IMR-90 (cell line): ENCODE measurements at places on chromosomes 12 and 14. TPM values are rescaled to one million over a fixed set of nuclear protein-coding genes. Genes with fewer than 3 reads are reported as not detected.

Gene NKX2-8
- not detected in 2 replicates for total RNA-seq

Gene NFATC4
- 13.6 and 15.6 TPM in 2 replicates for total RNA-seq

Gene ANKS1B
- 0.18 and 0.56 TPM in 2 replicates for total RNA-seq

Gene PARP2
- total RNA-seq: 11.7 TPM in 2 replicates

Gene CGRRF1
- total RNA-seq: 13.8 and 15.3 TPM in 2 replicates

Gene EID3
- total RNA-seq: 4.1 and 6.9 TPM in 2 replicates

Gene KHNYN
- total RNA-seq: 22.8 and 24.4 TPM in 2 replicates

Gene ANO2
- total RNA-seq: 0.28 TPM in 1 of 2 replicates, not detected in the other

Gene CCDC184
- total RNA-seq: under 0.01 and 0.18 TPM in 2 replicates

Gene SMOC1
- total RNA-seq: 0.90 and 1.1 TPM in 2 replicates

Gene PFDN5
- 764 and 1,011 TPM in 2 replicates for total RNA-seq

Gene CDK4
- 239 and 297 TPM in 2 replicates for total RNA-seq

GRCh38 chr12:106893451-106893850, 62.3 kb upstream of the TMEM263 start:
- peak; percentile 46 for DNase-seq

DNA sequence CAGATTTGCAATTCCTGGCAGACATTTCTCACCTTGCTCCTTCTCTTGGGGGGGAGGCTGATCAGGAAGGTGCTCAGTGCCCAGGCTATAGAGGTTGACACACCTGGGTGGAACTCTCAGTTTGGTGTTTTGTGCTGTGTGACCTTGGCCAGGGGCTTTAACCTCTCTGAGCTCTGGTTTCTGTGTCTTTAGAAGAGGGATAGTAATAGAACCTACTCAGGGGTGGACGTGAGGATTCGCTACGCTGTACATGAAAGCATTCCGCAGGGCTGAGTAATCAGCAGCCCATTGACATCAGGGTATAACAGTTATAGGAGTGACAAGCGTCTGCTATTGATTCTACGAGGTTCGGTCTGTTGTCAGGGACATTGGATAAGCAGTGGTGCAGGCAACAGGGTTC, 98.1 kb downstream of the PHETA1 start:
- DNase-seq: peak; percentile 6

GRCh38 chr12:127145929-127146789, 1120.8 kb upstream of the TMEM132C start:
- peak; percentile 15 for DNase-seq

- DNase-seq: no peak
Observed at GRCh38 chr12:1069846-1070245, 78.8 kb downstream of the ERC1 start.

- DNase-seq: no peak
Observed at GRCh38 chr12:94969424-94969823, 34.1 kb downstream of the NDUFA12 start.

DNA sequence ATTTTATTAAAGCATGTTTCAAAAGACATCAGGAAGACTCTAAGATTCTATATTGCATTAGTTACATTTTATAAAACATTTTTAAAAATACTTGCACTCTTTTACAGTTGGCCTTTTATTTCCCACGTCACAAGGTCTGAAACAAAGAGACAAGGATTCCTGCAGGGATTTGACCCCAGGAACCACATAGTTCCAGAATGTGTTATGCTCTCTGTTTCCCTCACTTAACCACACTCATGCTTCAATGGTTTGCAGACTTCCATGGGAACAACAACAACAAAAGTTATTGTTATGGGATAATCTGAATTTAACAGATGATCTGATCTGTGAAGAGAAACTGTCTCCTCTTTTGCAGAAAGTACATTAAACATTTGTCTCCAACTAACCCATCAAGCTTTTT, 104.3 kb upstream of the PPFIA2 start:
- no peak for DNase-seq

DNA sequence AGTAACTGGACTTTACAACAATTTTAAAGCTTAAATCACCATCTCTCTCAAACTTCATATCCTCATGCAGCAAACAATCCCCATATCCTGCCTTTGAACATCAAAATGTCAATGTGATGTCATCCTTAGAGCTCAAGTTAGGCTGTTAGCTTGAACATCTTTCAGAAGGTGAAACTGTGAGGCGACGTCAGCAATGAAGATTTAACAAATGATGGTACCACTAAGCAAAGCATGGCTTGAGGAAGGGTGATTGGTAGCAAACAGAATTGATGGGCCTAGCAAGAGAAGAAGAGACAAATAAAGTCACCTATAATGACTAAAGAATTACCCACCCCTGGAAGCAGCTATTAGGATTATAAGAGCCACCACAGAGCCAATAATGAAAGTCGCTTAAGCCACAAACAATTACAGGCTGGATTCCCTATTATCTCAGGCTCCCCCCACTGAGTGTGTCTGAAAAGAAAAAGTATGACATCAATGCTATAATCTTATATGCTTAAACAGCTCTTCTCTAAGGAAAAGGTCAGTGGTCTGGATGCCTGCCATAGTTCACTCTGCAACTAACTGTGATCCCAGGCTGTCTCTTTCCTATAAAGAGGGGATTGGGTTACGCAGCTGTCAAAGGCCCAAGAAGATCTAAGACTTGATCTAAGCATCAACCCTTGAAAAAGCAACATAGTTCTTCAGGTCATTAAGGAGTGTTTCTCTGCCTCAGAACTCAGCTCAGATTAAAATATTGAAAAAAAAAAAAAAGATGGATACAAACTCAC, 18.1 kb downstream of the EGLN3 start:
- no peak for DNase-seq

DNA sequence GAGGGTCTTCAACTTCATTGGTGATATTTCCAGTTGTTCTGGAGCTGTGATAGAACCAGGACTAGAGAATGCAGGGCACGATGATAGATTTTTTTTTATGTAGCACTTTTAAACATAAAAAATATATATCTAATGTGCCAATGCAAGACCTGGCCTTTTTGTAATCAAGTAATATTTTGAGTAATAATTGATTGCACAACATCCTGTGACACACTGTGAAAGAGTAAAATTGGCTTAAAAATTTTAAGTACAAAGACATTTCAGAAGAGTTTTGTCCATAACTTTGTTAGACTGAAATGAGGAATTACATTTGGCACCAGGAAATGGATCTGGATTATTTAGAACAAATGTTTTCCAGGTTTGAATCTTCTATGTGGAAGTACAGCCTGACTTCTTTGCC, 22.1 kb downstream of the PRKCH start:
- no peak for DNase-seq

DNA sequence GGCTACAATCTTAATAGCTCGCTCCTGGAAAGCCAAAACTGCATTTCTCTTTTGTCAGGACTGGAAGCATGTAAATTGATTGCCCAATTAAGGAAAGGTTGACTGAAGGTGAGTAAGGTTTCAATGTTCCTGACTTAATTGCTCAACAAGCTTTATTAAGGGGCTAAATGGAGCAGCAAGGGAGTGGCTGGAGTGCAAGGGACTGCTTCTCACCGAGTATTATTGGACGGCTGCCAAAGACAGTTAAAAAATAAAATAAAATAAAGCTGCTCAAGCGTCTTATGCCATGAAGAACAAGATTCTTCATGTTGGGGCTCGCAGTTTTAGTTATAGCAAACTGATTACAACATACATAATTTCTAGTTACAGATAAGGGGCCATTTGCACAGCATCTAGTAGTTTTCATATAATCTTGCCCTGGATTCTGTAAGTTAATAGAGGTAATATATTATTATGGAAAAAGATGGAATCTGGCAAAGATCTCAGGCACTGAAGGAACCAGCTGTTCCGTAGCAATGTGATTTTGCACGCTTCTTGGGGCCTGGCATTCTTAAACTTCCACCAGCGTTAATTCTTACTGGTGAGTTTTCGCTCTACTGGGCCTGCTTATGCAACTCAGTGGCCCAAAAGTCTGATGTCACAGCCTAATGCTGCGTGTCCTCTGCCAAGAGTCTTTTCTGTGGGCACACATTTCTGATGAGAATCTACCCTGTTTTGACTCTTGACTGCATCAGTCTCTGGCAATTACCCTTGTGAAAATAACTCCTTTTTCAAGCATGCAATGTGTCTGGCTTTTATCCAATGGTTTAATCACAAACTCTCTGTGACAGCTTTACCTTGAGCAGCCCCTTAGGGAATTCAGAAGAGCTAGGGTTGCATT, 108.5 kb downstream of the SLC38A1 start:
- peak; percentile 44 for DNase-seq

- no peak for DNase-seq
Observed at GRCh38 chr14:99055019-99055418, 217.0 kb downstream of the BCL11B start.

- DNase-seq: no peak
Observed at GRCh38 chr14:87152693-87153092, 840.3 kb downstream of the GALC start.

- DNase-seq: peak; percentile 68
Observed at GRCh38 chr14:63155511-63156185, 48.6 kb upstream of the RHOJ start.

DNA sequence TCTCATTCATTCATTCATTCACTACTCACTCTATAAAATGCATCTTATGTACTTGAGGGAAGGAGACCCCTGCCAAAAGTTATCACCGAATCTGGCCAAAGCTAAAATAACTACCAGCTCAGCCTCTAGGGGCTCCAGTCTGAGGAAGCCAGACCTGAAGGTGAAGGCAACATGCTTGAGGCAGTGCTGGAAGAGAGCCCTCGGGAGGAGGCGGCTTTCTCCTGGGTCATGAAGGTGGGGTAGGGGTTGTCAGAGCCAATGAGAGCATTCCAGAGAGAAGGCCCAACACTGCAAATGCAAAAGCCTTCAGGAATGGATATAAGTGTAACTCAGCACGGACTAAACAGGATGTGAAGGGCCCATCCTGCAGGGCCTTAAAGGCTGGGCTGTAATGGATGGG, 62.4 kb downstream of the GSC start:
- no peak for DNase-seq

GRCh38 chr12:92582893-92583292, 119.9 kb upstream of the PLEKHG7 start:
- DNase-seq: no peak

- DNase-seq: no peak
Observed at GRCh38 chr14:63666335-63666734, 24.7 kb upstream of the WDR89 start.
